Epithelial cell of prostate (primary cell): ENCODE measurements at places on chromosomes 2 and 18.

GRCh38 chr2:240129731-240130392 is 6.2 kb downstream of the COPS9 start:
- no peak for DNase-seq

- DNase-seq, result no peak
These were observed 44.2 kb upstream of the TBR1 start for GRCh38 chr2:161371869-161372268.

GRCh38 chr2:44880125-44880483 is 61.4 kb upstream of the SIX3 start:
- DNase-seq, result no peak

DNA sequence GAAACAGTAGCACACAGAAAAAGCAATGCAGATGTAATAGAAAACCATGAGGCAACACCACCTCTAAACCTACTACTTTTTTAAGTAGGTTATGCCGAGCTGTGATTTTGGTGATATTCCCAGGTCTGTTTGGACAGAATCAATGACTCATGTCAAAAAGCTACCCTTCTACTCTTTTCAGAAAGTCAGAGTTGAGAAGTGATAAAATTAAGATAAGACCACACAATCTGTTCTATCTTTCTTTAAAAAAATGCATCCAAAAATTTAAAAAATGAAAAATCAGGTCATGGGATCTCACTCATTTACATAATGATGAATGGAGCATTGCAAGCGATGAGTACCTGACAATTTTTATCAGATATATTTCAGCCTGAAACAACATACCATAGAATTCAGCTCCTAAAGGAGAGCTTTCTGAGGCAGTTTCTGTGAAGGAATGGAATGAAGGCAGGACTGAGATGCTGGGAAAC is 826.3 kb downstream of the BCL11A start:
- DNase-seq, result no peak

GRCh38 chr18:49178736-49179135 is 228.0 kb upstream of the SMAD7 start:
- DNase-seq, result no peak

GRCh38 chr2:18282026-18282425 is 278.4 kb downstream of the RDH14 start:
- no peak for DNase-seq

DNA sequence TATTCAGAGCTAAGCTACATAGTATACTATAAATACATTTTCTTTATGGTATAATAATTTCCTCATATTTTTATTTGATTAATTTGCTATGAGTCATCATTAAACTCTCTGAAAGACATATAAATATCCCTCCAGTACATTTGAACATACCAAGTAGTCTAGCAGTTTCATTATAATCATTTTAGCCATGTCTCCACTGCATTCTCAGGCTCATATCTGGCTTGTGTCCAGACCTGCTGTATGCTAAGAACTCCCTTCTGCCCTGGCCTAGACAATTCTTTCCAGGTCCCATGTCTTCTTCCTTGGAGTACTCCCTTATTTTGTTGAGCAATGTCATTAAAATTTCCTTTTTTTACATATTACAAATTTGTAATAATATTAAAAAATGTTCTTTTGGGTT is 16.6 kb upstream of the DYNC1I2 start:
- DNase-seq, result no peak

GRCh38 chr2:174599310-174599921 is 1.8 kb upstream of the WIPF1 start:
- no peak for DNase-seq

GRCh38 chr2:53475766-53476165 is 291.8 kb upstream of the CHAC2 start:
- no peak for DNase-seq

DNA sequence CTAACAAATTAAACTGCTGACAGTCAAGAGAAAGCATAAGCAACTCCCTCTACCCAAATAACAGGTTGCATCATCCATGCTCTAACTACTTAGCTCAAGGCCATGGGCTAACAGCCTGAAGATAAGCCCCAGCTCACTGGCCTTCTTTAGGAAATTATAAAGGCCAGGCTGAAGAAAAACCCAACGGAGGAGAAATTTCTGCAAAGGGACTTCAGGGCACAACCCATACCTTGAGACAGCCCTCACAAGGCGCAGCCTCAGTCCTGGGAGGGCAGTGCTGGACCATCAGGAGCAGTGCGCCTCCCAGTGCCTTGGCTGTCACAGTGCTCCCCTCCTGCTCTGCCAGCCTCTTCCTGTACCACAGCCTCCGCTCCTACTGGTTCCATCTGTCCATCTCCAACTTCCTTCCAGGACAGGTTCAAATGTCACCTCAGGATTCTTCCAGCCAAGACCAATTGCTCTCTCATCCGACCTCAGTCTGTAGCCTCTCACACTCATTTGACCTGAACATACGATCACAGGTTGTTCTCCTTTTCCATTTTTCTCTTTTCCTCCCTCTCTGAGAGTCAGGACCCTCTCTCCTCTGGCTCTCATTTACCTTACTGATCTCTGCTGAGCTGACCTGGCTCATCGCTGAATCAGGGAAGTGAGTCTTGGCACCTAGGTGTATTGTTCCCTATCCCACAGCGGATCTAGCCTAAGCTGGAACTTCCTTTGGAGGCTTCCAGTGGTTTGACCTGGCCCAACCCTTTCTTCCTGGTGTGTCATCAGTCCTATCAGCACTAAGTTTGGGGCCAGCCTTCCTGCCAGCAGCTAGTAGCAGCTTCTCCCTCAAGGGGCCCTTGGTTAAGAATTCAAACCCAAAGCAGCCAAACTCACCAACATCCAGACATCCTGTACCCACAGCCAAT is 1.9 kb downstream of the MCFD2 start:
- no peak for DNase-seq

GRCh38 chr2:42843611-42844010 is 51.2 kb upstream of the HAAO start:
- DNase-seq, result no peak

GRCh38 chr2:201579536-201579935 is 63.8 kb downstream of the TMEM237 start:
- DNase-seq, result no peak

- DNase-seq, result no peak
These were observed 60.9 kb upstream of the MGAT5 start for GRCh38 chr2:134193006-134193405.

DNA sequence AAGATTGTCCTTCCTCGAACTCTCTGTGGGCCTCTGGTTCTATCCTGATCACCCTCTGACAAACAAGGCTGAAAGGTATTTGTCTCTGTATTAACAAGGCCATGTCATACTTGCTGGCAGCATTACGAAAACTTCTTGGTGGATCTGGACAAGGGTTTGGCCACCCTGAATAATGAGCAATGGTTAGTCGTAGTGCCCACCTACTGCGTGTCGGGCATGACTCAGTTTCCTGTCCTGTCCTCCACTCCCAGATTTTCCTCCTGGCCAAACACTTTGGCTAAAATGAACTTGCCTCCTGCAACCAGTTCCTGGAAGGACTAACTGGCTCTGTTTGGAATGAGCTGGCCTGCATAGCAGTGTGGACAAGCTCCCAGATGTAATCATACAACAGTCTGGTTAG is 198.5 kb upstream of the SMIM21 start:
- DNase-seq, result no peak

GRCh38 chr2:85383850-85384249 is 26.3 kb downstream of the CAPG start:
- DNase-seq, result no peak

DNA sequence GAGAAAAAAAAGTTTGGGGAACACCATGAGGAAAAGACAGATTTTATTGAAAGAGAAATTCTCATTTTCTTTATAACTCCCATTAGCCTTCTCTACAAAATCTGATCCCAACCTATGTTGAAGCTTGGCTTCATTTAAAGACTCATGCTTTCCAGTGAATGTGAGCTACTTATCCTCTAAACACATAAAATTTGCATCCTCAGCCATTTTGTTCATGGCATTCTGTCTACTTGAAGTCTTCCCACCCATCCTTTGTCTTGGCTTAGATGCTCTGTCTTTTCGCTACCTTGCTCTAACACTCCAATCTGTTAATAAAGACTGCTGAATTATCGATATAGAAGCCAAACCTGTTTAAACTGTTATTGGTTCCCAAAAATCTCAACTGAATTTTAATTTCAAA is 39.3 kb downstream of the GDF7 start:
- DNase-seq, result no peak

GRCh38 chr2:179543361-179543901 is 278.8 kb upstream of the SESTD1 start:
- no peak for DNase-seq

- DNase-seq, result no peak
These were observed 469.3 kb upstream of the MEX3C start for GRCh38 chr18:51666763-51667191.
